ENCODE measurements at places on chromosomes 11 and 22.

- no peak for DNase-seq
Observed at GRCh38 chr22:35135165-35135564, 69.2 kb downstream of the ISX start.

GRCh38 chr22:33429281-33429680 lies 371.1 kb upstream of the SYN3 start:
- DNase-seq = no peak

- DNase-seq = no peak
Observed at GRCh38 chr22:42994276-42994916, 20.6 kb downstream of the PACSIN2 start.

GRCh38 chr11:111019871-111020670 lies 225.5 kb upstream of the POU2AF2 start:
- DNase-seq = no peak

GRCh38 chr11:124917115-124917637 lies 1.9 kb upstream of the HEPN1 start:
- no peak for DNase-seq

GRCh38 chr11:46034041-46034440 lies 87.2 kb downstream of the PHF21A start:
- no peak for DNase-seq

DNA sequence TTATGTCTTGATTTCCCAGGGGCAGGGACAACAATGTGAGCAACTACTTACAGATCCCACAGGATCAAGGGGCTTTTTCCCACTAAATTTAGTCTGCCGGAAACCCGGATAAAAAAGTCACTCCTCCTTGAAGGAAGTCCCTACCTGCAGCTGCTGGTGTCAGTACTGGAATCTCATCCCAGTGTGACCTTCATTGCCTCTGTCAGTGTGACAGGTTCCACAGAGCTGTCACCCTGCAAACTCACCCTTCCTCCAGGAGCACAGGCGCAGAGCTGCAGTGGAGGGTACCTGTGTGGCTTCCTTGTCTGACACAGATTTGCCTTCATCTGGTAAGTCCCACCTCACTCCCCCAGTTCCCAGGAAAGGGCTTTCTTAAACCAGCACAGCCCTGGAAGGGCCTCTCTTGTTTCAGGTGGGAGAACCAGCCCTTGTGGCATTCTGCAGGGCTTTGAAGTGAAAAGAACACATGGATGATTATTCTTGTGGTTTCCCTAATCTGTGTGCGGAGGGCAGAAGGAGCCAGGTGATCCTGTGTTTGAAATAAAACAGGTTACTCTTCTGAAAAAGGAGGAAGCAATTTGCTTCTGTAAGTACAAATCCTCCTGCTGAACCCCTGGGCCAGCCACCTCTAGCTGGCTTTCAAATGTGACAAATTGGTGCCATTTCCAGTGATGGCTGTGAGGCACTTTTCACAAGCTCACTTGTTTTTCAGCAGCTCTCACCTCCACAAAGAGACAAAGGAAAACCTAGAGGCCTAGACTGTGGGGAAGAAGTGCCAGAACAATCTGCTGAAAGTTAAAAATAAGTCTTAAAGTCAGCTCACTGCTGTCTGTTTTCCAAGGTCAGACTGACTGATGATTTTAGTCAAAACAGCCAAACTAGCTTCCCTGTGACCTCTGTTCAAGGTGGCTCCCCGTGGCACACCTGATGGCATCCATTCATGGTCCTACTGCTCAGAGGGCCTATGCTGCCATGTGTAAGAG lies 9.2 kb upstream of the PRSS23 start:
- no peak for DNase-seq

GRCh38 chr11:133927690-133928627 lies 28.8 kb downstream of the IGSF9B start:
- no peak for DNase-seq

DNA sequence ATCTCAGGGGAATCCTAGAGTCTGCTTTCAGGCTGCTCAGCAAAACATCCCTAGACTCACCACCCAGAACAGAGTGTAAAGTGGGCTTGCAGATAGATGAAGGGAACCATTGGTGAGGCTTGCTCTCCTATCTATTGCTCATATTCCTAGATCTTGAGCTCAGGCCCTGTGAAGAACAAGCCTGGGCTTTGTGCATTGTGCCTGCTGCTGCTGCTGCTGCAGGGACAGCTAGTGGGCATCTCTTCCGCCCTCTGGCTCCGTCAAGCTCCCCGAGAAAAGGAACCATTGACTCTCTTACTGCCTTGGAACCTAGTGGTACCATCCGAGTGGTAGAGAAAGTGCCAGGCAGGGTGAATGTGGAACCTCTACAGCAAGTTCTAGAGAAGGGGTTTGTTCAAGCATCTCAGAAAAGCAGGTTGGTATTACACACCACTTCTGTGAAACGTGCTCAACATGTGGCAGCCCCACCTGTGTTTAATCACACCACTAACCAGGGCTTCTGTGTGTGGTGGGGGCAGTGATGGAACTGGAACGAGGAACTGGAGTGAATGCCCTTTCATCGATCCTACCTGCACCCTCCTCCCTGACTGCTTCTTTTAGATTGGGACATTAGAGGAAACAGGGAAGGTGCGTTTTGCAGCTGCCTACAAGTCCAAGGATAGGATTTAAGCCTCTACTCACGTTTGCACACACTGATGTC lies 4.4 kb downstream of the BACE1-AS start:
- DNase-seq = no peak

- DNase-seq = no peak
Observed at GRCh38 chr11:76664578-76665061, 5.9 kb downstream of the LRRC32 start.

DNA sequence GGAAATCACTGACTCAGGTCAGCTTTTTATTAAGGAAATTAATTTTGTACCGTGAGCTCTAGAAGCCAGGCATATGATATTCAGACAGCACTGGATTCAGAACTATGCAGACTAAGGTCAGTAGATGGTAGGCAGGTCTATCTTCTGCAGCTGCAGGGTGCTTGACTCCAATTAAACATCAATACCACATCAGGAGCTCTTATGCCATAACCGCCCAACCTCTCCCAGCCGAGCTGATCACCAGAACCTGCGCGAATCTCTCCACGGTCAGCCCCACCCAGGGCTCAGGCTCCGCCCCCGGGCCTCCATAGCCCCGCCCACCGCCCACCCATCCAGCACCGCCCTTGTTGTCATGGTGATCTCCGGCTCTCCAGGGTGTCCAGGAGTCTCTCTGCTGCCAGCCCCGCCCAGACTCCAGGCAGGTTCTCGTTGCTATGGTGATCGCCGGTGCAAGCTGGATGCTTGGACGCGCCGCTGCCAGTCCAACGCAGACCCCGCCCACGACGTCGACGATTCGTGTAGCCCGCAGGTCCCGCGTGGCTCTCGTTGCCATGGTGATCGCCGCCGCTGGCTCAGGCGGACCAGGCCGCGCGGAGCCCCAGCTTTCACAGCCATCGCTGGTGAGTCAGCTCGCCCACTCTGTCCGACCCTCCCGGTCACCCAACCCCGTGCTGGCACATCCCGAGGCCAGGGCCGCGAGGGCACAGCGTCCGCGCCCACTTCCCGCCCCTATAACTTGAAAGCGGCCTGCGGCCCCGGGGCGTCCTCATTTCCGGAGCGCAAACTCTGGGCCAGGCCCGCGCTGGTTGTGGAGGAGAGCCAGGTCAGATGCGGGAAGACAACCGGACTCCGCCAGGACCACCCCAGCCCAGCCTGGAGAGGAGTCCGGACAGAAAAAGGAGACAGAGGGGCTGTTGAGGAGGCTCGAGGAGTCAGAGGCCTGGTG lies at the start of gene RAB36:
TSS of gene RAB36 (plus strand) at position 546 of the 946 bp plus-strand sequence. CDS start 1,140 bp downstream, outside the sequence.
- DNase-seq = peak; percentile 80

DNA sequence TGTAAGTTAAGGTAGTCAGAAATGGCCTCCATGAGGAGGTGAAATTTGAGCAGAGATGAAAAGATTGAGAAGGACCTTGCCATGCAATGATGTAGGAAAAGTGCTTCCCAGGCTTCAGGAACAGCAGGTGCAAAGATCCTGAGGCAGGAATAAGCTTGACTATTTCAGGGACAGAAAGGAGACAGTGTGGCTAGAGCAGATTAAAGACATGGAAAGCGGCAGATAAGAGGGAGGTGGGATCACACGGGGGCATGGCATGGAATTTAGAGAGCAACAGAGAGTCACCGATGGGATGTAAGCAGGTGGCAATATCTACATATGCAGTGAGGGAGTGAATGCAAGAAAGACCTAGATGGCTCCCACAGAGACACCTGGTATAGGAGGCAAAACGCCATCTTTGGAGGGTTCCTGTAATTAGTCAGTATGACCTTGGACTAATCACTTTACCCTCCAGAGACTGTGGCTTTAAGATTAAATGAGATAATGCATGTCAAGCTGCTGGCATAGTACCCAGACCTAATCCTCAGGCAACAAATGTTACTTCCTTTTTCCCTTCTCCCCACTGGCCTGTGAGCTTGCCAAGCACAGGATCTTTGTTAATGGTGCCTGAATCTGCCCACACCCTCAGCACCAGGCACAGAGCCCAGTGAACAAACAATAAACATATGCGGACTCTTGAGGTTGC lies 24.6 kb upstream of the ACER3 start:
- DNase-seq = no peak

- DNase-seq = no peak
Observed at GRCh38 chr11:102518296-102519094, 12.1 kb downstream of the MMP7 start.

All from cortex of kidney (tissue), 1 donor.